ENCODE measurements at places on chromosomes 3 and 15.
A peak's percentile ranks its signal among the peaks of the same experiment; 100 is the strongest.

- ATAC-seq, result no peak
Observed at GRCh38 chr3:194833114-194833910, 147.6 kb downstream of the FAM43A start.

- no peak for ATAC-seq
Observed at GRCh38 chr3:102233881-102234280, 200.9 kb upstream of the ZPLD1 start.

DNA sequence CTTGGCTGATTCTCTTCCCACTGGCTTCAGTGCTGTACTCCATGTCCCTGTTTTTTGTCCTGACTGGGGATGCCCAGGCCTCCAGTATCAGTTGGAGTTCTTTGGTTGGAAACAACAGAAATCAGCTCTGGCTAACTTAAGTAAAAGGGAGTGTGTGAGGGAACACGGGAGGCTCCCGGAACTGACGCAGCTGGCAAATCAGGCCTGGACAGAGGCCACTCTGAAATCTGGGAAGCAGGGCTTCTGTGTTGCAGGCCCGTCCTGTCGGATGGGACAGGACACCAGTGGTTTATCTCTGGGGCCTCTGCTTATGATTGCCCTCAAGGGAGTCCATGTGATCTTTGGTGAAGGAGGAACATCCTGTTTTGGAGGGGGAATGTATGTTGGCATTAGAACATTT, 124.3 kb downstream of the CHCHD6 start:
- no peak for ATAC-seq

GRCh38 chr15:31330111-31330785, 3.6 kb downstream of the KLF13 start:
- ATAC-seq, result no peak

DNA sequence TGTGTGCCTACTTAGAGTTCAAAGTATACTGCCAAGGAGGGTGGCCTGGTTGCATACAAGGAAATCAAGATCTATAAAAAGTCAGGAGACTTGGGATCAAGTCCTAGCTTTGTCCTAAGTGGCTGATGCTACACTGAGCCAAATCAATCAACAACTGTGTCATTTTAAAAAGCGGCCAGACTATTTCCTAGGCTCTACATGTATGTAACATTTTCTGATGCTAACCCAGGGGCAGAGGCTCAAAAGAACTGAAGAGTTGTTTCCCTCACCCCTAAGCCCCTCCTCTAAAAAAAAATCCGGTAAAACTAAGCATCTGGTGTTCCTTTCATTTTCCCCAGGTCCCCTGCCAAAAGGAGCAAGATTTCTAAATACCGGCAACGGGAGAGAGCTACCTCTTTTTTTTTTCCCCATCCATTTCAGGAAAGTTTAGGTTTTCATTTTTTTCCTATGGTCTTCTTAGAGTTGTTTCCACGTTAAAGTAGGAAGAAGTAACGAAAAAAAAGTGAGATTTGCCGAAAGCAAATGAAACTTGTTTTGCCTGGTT, 18.8 kb upstream of the CHD2 start:
- no peak for ATAC-seq

DNA sequence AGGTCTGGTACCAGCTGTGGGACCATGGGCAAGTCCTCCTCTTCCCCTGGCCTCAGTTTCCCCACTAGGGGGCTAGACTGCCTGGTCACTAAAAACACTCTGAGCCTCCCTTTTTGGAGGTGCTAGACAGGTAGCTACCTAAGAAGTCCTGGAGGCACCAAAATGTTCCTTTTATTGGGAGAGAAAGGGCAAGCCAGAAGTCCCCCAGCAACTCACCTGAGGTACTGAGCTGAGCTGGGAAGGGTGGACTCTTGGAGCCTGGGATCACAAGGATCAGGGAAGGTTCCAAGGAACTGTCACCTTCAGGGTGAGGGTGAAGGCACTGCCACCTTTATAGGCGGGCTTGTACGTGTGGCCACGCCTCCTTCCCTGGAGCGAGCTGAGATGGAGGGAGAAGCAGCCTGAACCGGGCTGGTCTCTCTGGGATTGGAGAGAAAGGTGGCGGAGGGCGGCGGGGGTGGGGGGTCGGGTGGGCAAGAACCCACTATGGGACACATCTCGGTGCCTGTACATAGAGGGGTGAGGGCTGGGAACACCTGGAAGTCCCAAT, at the start of gene CYP1A1:
CYP1A1 (minus strand) TSS at position 304 of the 550 bp plus-strand sequence. CDS start 2,431 bp downstream, outside the sequence.
- peak; percentile 33 for ATAC-seq

DNA sequence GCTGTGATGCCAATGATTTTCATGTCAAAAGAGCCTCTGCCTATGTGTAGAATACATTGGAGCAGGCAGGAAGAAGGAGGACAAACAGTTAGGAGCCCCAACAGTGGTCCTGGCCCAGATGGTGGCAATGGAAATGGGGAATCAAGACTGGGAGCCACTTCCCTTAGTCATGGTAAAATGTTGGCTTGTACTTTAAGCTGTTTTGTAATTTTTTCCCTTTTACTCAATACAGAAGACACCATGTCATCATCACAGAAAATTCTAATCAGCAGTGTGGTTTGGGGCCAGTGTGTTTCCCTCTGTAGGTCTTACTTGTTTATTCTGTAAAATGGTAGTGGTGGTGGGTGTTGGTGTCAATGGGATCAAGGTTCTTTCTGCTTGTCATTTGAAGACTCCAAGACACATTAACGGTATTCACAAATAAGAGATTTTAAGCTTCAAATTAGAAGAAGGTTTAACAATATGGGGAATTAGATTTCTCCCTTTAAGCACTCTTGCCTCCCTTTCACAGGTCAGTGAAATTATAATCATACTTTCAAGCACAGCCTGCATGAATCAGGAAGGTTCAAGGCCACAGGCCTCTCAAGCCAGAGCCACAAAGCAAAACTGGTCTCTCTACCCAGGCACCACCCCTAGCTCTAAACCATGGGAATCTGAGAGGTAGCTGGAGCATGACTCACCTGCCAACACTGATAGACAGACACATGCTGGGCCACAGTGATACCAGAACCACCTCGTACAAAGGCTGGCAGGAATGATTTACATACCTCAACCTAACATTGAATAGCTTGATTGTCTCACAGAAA, 24.9 kb downstream of the SIAH2 start:
- ATAC-seq, result peak; percentile 73

DNA sequence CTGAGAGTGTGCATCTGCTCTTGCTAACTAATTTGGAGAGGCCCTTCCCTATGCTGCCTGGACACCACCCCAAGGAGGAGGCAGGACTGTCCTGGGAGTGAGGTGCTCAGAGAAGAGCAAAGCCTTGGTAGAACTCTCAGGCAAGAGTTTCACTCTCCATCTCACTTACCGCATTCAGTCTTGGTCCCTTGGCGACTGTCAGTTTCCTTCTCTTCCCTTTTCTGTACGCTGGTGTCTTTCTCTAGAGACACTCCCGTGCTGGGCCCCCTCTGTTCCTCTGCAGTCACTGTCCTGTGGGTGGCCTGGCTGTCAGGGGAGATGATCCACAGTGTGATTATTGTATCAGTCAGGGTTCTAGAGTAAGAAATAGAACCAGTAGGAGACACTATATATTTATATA, 44.0 kb downstream of the IDH2 start:
- no peak for ATAC-seq

DNA sequence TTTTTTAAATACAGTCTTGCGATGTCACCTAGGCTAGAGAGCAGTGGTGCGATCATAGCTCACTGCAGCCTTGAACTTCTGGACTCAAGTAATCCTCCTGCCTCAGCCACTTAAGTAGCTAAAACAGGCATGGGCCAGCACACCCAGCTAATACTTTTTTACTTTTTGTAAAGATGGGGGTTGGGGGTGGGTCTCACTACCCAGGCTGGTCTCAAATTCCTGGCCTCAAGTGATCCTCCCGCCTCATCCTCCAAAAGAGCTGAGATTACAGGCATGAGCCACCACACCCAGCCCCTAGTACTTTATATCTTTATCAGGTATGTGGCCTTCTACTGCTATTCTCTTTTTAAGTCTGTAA, 8.3 kb downstream of the PEAK1 start:
- no peak for ATAC-seq

GRCh38 chr3:160458151-160458550, 8.6 kb upstream of the TRIM59 start:
- no peak for ATAC-seq

DNA sequence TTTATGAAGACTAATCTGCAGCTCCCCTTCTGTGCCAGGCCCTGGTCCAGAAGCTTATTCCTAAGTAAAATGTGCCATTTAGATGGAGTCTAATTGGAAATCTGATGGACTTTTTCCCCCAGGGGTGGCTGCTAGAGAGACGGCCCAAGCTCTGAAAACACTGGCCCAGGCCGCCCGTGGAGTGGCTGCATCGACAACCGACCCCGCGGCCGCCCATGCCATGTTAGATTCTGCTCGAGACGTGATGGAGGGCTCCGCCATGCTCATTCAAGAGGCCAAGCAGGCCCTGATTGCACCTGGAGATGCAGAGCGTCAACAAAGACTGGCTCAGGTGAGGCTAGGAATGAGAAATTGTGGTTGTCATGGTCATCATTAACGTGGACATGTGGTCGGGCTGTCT, 305.8 kb upstream of the TPM1 start:
- ATAC-seq, result no peak

DNA sequence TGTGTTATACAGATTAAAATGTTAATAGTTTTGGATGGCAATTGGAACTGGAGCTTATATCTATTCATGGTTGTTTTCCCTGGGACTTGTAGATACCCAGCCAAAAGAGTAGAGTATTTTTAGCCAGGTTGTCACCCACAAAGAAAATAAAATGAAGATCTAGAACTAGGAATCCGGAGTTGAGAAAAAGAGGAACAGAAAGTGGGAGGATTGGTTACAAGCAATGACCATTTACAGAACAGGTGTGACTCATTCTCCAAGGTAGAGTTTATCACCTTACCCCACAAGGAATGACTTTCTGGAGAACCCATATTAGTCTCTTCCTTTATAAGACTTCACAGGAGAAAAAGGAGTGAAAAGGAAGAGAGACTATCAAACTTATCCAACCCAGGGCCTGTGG, 99.8 kb downstream of the TMEM108 start:
- no peak for ATAC-seq

DNA sequence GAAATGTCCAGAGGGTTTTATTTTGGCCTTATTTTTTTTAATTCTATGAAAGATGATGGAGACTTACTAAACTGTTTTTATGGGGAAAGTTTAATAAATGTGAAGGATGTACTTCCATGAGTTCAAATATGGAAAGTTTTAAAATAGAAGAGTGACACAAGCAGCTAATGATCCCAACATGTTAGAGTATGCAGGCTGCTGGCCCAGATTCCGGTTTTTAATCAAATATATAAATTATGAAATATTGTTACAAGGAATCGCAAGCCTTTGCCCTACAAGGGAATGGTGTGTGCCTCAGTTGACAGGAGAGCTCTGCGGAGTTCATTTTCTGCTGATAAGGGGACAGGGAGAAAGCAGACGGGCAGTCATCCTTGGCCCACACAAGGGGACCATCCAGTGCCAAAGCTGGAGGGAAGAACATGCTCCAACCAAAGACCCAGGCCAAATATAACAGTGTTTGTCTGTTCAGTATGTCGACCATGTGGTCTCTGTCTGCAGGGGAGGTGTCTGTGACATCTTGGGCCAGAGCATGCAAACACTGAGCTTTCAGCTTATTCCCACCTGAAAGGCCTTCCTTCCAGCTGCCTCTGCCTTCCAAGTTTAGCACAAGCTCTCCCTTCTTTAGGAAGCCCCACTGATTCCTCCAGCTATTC, 69.8 kb downstream of the SSUH2 start:
- ATAC-seq, result no peak

GRCh38 chr15:42156243-42156922, at the start of gene PLA2G4F:
Gene PLA2G4F (minus strand): TSS chr15:42156636. CDS start chr15:42156549, 87 bp downstream.
- no peak for ATAC-seq

GRCh38 chr3:111809186-111809585, 49.9 kb upstream of the PHLDB2 start:
- no peak for ATAC-seq

DNA sequence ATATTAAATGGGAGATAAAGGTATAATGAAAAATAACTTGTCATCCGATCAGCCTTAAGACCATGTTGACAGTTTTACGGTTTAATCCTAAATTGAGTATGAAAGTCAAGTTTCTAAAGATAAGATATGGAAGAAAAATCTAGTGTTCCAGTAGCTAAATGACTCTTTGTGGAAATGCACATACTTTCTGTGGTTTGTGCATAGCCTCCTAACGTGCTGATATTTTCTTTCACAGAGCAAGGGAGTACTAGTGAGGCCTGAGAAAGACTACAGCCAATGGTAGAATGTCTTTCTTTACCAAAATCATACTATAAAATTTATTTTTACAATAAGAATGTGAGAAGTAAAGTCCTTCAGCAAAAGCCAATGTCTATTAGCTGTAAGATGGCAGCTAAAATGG, 430.6 kb upstream of the RGMA start:
- ATAC-seq, result no peak

DNA sequence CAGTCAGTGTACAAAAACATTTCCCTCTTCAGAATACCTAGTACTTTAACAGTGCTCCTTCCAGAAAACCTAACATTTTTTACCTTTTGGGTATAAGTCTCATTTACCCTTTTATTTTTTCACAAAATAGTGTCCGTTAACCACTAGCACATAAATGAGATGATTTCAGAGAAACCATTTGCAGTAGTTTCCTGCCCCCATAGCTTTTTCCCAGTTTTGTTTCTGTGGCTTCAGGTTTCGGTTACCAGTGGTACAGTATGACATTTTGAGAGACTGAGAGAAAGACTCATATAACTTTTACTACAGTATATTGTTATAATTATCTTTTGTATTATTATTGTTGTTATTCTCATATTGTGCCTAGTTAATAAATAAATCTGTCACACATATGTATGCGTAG, 6.2 kb upstream of the RBMS3 start:
- no peak for ATAC-seq

- no peak for ATAC-seq
Observed at GRCh38 chr3:134333522-134334181, 40.6 kb downstream of the AMOTL2 start.

- ATAC-seq, result no peak
Observed at GRCh38 chr3:117837391-117837790, 1127.8 kb downstream of the TUSC7 start.

- ATAC-seq, result no peak
Observed at GRCh38 chr15:51343466-51343865, 2.0 kb downstream of the GLDN start.

GRCh38 chr3:167882057-167882667, 146.6 kb downstream of the SERPINI1 start:
- ATAC-seq, result no peak

DNA sequence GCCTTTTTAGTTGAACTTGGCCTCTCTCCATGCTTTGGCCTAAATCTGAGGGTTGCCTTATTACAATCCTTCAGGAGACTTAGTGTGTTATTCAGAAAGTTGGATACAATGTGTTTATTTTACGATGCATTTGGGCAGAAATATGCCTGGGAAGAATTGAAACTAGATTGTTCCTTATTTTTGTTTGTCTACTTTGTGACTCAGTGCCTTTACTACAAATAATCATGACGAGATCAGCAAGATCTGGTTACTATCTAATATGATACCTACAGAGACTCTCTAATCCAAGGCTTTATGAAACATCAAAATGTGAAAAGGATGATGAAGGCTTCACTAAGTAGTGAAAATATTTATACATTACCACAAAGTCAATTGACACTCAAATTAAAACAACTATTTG, 82.2 kb downstream of the RBMS3 start:
- ATAC-seq, result no peak

All from activated CD4-positive, CD25-positive, alpha-beta regulatory T cell treated with anti-CD3 and anti-CD28 coated beads, Interleukin-2, amount 50 U/mL, for 24 hours (primary cell).